ENCODE measurements at places on chromosomes 6 and 20.

DNA sequence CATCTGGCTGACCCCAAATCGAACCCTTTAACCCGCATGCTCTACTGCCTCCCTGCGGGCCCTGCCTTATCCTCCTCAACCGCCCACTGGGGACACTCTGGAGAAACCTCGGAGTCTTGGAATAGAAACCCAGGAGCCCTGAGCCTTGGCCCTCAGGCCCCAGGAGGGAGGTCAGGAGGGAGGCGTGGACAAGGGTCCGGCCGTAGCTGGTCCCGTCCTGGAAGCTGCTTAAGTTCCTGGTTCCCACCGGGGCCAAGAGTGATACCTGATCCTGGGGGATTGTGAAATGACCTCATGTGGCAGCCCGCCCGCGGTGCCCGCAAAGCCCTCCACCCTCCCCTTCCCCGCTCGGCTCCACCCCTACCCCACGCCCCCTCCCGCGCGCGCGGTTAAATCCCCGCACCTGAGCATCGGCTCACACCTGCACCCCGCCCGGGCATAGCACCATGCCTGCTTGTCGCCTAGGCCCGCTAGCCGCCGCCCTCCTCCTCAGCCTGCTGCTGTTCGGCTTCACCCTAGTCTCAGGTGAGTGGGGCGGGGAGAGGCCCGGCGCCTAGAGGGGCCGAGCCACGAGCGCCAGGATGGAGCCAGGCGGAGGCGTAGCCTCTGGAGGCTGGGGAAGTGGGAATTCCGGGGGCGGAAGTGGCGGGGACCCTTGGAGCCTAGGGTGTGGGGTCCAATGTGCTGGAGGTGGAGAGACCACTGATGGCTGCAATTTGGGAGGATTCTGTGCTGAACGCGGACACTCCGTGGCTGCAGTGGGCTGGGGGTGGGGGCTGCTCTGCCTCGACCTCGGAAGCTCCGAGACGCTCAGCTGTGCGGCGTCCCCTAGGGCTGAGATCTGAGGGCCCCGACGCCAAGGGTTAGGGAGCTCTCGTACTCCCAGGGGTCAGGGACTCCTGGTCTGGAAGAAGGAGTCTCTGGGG is at the start of gene WFDC2:
TSS of gene WFDC2 (plus strand) at position 418 of the 926 bp plus-strand sequence. CDS start at position 447, 29 bp downstream.
- DNase-seq: no peak

- DNase-seq: no peak
These were observed 69.4 kb upstream of the FBXL4 start for GRCh38 chr6:99017150-99017549.

DNA sequence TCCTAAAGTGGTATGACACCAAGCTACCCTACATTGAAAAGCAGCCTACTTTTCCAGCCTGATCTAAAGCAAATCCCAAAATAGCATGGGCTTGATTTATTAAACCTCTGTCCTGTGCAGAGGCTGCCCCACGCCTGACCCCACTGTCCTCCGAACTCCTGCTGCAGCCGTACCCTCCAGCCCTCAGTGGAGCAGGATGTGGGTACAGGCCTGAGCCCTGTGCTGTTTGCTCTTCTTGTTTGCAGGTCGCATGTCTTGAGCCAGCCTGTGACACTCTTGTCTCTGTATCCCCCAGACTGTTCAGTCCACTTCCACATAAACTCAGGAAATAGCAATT is 61.2 kb downstream of the RPP40 start:
- no peak for DNase-seq

- no peak for DNase-seq
These were observed 303 bp downstream of the MBOAT1 start for GRCh38 chr6:20211941-20212391.

DNA sequence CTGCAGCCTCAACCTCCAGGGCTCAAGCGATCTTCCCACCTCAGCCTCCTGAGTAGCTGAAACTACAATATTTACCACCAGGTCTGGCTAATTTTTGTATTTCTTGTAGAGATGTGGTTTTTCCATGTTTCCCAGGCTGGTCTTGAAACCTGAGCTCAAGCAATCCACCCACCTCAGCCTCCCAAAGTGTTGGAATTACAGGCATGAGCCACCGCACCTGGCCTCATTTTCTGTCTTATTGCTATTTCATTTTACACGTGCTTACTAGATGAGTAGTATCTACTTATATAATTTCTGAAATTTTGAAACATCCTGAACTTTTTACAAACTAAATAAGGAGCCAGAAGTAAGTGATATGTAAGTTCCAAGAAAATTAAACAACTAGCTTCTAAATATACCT is 34.6 kb downstream of the CLIC5 start:
- DNase-seq: no peak

DNA sequence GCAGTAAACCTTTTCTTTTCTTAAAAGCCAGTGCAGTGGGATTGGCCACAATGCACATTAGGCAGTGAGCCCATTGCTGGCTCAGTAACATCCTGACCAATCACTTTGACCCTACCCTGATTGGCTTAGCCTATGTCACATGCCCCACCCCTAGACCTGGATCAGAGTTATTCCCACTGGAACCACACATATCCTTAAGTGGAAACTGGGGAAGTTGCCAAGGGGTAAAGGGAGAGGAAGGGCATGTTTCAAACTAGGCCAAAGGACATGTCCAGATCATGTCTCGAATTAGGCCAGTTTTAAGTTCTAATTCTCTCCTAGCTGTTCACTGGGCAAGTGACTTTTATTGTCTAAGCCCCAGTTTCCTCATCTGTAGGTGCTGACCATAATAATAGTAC is 69.3 kb downstream of the LY86 start:
- DNase-seq: no peak

GRCh38 chr20:52405417-52405816 is 213.8 kb upstream of the ZFP64 start:
- no peak for DNase-seq
